ENCODE measurements at places on chromosomes 16 and 17. TPM values are rescaled to one million over a fixed set of nuclear protein-coding genes. Genes with fewer than 3 reads are reported as not detected.

DNA sequence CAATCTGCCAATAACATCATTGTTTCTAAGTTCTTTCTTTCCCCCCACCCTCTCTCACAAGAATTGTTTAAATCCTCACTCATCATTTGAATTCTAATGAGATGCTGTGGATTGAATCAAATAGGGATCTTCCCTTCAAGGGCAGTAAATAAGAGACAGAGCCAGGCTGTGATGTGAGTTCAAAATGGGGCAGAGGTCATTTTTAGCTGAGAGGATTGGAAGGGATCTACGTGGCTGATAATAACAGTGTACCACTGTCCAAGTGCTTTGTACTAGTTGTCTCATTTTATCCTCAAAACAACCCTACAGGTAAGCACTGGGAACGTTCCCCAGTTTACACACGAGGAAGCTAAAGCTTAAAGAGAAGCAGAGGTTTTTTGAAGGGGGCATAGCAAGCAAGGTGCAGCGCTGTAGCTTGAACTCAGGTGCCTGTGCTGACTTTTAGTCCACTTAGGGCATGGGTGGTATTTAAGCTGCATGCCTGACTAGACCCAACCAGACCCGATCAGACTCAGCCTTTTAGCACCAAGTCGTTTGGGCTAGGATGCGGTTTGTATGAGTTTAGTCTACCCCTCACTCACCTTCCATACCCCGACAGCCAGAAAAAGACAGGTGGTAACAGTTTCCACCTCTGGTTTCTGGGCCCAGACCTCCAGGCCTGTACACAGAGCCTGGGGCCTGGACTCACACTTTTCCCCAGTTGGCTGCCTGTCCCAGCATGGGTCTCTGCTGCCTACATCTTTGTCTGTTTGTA lies 39.2 kb upstream of the CCR7 start:
- DNase-seq: no peak

- peak; percentile 89 for DNase-seq
These were observed at the start of gene PRR15L for GRCh38 chr17:47957591-47958490. TSS of gene PRR15L (minus strand) at chr17:47957883. CDS start at chr17:47953234, 4,649 bp downstream.

GRCh38 chr16:11871193-11871592 lies 19.9 kb upstream of the RSL1D1 start:
- no peak for DNase-seq

DNA sequence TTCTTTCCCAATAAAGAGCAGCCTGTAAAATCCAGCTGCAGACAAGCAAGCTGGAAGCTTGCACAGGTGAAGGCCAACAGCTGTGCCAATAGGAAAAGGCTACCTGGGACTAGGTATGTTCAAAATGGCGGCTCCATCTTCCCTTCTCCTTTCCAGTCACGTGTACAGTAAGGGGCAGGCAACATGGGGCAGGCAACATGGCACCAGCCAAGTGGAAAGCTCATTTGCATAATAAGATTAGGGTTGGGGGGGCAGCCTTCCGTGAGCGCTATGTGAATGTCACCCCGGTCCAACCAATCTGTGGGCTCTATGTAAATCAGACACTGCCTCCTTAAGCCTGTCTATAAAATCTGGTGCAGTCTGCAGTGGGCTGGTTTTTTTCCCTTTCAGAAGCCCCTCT lies 31.3 kb downstream of the TVP23A start:
- DNase-seq: no peak

GRCh38 chr17:76261421-76262215 lies 3.5 kb upstream of the UBALD2 start:
- no peak for DNase-seq

DNA sequence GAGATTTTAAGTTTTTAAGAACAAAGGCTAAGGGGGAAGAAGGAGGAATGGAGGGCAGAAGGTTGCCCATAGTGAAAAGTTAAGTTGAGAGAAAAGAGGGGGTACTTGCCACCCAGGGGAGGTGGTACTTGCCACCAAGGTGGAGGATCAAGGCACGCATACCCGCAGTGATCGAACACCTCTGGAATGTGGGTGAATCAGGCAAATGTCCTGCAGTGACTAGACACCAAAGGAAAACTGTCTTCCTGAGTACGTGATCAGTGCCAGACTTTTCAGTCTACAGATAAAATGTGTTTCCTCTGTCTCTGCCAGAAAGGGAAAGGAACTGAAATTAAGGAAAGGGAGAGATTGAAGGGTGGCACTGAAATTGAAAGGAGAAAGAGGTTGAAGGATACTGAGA lies 2285.3 kb downstream of the TP53TG3F start:
- DNase-seq: no peak

The CDT1 gene
- total RNA-seq: 0.23 TPM

The SPATA32 gene
- 0.12 TPM for total RNA-seq

The MT1F gene
- total RNA-seq: 29.1 TPM

The CCL18 gene
- total RNA-seq: 0.13 TPM

Data from pancreas (tissue), 10 donors.